ENCODE measurements at places on chromosomes 1 and 21.

DNA sequence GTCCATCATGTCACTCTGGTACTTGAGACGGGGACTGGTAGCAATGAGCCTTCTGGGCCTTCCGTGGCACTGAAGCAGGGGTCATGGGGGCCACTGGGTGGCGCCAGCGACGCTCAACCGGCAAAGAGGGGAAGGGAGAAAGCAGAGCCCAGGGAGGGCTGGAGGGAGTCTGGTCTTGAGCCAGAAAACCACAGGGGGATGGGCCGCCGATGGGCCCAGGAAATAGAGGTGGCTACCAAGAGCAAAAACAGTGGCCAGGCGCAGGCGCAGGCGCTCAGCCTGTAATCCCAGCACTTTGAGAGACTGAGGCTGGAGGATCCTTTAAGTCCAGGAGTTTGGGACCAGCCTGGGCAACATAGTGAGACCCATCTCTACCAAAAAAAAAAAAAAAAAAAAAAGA, 21.8 kb downstream of the EXOC8 start:
- peak; percentile 36 for DNase-seq

- no peak for DNase-seq
Measured at GRCh38 chr1:228430243-228430642, 13.6 kb upstream of the TRIM17 start.

- DNase-seq = no peak
Measured at GRCh38 chr1:57158604-57158998, 192.8 kb upstream of the C8B start.

DNA sequence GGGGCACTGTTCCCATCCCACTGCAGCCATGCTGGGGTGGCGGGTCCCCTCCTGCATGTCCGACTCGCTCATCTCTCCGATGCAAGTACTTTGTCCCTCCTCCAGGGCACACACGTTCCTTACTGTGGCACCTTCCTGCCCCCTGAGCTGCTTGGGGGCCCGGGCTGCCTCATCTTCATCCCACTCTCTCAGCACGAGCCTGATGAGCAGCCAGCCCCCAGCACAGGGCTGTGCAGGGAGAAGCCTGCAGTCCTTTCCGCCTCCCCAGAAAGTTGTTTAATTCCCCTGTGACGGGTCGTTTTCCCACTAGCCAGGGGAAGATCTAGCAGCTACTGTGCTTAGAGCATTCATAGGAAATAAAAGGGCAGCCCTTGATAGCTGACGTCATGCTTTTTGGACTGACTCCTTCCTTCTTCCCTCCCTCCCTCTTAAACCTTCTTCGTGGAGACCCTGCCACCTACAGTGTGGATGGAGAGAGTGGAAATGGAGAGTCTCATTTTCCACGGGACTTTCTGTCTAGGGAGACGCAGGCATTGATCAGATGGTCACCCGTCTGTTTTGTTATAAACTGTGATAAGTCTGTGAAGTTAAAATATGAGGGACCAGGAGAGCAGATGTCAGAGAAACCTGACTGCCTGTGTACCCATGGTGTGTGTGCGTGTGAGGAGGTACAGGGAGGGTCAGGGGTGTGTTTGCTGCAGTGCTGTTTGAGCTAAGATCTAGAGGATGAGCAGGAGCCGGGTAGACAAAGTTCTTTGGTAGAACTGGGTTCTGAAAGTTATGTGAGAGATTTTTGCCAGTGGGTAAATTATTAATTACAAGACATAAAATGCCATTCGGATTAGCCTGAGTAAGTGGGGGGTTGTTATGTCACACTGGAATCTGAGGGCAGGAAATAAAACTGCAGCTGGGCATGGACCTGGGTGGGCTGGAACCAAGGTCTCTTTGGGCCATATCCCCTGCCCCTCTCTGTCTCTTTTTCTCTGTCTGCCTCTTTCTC, 34.3 kb downstream of the GPR137B start:
- no peak for DNase-seq

GRCh38 chr1:168554603-168555483, 11.0 kb upstream of the XCL2 start:
- DNase-seq = no peak

DNA sequence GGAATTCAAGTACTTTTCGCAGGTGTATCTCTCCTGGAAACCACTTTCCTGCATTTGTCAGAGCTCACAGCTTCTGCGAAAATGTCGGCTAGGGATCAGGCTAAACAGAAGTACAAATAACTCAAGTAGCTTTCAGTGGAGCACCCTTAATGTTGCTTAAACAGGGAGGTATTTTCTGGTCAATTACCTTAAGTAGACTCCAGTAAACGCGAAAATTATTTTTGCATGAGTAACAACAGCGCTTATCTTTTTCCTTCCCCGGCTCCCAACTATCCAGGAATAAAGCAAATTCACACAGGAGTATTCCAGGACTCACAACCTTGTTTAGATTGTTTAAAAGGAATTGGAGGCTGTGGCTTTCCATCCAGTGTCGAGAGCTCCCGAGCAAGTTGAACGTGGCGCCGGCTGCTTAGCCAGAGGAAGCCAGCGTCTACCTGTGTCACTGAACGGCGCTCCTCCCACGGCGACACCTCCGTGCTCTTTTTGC, 7.3 kb upstream of the SIM2 start:
- no peak for DNase-seq

- no peak for DNase-seq
Measured at GRCh38 chr21:43866659-43867331, 1.8 kb downstream of the AGPAT3 start.

- peak; percentile 94 for DNase-seq
Measured at GRCh38 chr1:16155537-16156410, at the start of gene EPHA2. Gene EPHA2, minus strand, starts transcription at chr1:16156069. Its CDS starts 137 bp downstream, at chr1:16155932.

DNA sequence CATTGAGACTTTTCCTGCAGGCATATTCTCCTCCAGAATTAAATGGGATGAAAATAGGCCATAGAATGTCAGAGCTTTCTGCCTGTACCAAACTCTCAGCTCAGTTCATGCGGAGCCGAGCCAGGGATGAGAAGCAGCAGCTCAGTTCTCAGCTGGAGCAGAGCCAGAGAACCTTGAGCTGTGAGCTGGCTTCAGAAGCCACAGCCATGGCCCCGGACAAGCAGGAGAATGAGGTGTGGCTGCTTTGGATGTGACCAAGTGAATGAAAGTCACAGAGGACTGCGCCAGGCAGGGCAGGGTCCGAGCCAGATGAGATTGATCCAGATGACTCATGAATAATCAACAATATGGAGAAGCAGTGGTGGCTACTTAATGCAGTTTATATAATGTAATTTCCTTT, 633.8 kb downstream of the NCAM2 start:
- DNase-seq = no peak

DNA sequence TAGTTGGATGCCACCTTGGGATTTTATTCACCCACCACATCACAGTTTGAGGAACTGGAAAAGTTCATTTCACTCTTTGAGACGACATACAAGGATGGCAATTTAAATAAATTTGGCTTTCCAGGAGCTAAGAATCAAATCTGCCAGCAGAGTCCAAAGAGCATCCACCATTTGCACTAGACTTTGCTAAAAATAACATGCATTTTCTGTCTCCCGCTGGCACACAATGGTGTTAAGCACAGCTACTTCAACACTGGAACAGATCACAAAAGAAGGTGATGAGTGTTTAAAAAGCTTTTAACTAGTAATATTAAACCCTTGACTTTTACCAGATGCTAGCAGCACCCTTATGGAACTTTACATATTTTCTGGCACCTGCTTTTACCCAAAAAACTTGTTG, 44.6 kb downstream of the MAEL start:
- no peak for DNase-seq

- no peak for DNase-seq
Measured at GRCh38 chr1:232696466-232696865, 66.5 kb upstream of the SIPA1L2 start.

DNA sequence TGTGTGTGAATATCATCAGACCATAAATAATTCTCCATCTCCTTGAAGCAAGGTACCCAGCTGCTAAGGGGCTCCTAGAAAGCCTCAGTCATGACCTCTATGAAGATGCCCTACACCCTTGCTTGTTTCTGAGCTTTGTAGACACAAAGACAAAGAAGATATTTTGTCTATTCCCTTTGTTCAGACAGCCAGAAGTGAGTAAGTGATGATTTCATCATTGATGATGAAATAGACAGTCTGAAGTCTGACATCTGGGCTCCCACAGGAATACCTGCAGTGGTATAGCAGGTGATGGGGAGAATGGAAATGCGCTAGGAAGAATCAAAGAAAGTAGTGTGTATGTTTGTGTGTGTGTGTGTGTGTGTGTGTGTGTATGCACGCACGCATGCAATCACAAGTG, 82.2 kb upstream of the DPT start:
- no peak for DNase-seq

GRCh38 chr1:109790735-109791494, 27.2 kb upstream of the EPS8L3 start:
- DNase-seq = no peak

GRCh38 chr1:205449750-205450443, 5.9 kb downstream of the BLACAT1 start:
- peak; percentile 77 for DNase-seq

GRCh38 chr1:76503736-76504135, 363.5 kb upstream of the ST6GALNAC5 start:
- no peak for DNase-seq

GRCh38 chr21:46399129-46399528, 59.6 kb upstream of the DIP2A start:
- no peak for DNase-seq

- no peak for DNase-seq
Measured at GRCh38 chr1:54169068-54169467, 16.3 kb upstream of the CDCP2 start.

GRCh38 chr1:151002051-151002450, 4.7 kb downstream of the MINDY1 start:
- no peak for DNase-seq

GRCh38 chr1:215064327-215064726, 18.2 kb upstream of the KCNK2 start:
- no peak for DNase-seq

DNA sequence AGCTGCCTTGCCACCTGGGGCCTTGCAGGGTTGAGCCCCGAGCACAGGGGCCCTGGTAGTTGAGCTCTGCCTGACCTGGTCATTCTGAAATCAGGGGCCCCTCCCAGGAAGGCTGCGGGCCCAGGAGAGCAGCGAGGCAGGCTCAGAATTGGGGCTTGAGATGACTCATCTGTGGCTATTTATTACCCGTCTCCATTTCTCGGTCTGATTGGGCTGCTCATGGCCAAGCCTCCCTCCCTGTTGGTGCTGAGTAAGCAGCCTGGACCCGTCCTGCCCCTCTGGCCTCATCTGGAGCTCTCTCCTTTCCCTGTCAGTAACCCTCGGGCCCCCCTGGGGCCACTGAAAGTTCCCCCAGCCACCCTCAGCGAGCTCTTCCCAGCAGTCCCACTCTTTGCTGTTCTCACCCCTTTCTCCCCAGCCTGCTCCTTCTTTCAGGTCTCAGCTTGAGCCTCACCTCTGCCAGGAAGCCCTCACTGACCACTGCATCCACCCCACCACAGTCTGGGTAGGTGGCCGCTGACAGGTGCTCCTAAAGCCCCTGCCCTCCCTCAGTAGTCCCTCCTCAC, 11.0 kb upstream of the TNFRSF8 start:
- peak; percentile 32 for DNase-seq

GRCh38 chr1:162926906-162927305, 65.9 kb upstream of the CCDC190 start:
- no peak for DNase-seq

DNA sequence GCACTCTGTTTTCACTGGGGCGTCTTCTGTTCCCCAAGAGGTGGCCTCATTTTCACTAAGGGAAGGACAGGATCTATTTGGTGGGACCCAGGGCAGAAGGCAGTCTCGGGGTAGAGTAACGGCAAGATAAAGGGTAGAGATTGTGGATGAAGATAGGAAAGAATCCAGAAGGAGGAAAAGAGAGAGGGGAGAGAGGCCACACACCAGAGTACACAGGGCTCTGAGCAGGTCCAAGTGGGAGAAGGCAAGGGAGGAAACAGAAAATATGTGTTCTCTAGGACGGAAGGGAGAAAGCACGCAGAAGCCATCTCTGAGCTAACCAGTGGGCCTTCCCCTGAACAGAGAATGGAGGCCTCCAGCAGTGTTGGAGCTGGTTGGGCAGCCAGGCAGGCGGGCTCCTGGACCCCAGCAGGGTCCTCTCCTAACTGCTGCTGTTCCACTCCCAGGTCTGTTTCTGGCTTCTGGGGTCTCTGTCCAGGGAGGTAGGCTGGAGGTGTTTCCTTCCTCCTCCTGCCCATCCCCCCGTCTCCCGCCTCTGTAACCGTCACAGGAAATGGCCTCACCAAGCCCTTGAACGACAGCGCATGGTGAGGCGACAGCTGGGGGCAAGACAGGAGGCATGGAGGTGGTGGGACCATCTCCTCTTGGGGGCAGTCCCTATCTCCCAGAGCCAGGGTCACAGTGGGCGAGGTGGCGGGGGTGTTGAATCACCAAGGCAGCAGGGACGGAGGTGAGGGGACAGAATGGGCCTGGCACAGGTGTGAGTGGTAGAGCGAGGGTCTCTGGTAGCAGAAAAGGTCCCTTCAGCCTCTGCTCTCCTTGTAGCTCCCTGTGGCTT, 649 bp downstream of the PTPN7 start:
- no peak for DNase-seq

DNA sequence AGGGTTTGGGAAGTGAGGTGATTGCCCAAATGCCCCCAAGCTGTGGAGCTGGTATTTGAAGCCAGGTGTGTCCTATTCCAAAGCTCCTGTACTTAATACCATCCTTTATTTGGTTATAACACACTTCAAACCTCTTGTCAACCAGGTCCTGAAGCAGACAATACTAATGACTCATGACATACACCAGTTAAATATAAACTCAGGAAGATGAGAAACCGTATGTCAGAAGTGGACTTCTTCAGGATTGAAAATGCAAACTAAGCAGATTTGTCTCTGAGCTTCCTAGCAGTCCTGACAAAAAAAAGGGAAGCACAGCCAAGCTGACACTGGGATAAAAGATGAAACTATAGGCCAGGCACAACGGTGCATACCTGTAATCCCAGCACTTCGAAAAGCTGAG, 70.6 kb downstream of the ALPL start:
- DNase-seq = no peak

- no peak for DNase-seq
Measured at GRCh38 chr1:215830226-215830810, 263.2 kb downstream of the KCTD3 start.

- DNase-seq = peak; percentile 62
Measured at GRCh38 chr1:231806623-231807495, 180.3 kb downstream of the DISC1 start.

DNA sequence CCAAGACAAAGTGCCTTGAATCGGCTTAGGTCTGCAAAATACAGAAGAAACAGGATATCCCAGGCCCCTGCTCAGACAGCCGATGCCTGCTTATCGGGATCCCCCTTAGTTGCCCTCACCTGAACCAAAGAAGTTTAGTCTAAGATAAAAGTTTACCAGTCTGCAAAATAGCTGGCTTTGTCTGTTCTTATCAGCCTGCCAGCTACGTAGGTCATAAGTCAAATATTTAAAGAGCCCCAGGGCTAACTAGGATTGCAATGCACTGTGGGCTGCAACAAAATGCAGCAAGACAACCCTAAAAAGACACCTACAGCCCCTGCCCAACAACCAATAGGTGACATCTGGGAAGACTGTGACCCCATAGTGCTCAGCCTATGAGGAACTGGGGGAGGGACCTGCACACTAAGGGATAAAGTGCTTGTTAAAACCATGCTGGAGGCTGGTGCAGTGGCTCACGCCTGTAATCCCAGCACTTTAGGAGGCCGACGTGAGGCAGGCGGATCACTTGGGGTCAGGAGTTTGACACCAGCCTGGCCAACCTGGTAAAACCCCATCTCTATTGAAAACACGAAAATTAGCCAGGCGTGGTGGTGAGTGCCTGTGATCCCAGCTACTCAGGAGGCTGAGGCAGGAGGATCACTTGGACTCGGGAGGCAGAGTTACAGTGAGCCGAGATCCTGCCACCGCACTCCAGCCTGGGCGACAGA, 27.4 kb downstream of the LRRC3 start:
- DNase-seq = no peak

GRCh38 chr1:225508538-225509375, 80.9 kb upstream of the LBR start:
- DNase-seq = no peak

GRCh38 chr1:27342778-27343638, 1.2 kb downstream of the SYTL1 start:
- DNase-seq = peak; percentile 34

Data from nephron progenitor cell (in vitro differentiated cells).